T-helper 17 cell (primary cell): ENCODE measurements at places on chromosomes 7 and 10.

DNA sequence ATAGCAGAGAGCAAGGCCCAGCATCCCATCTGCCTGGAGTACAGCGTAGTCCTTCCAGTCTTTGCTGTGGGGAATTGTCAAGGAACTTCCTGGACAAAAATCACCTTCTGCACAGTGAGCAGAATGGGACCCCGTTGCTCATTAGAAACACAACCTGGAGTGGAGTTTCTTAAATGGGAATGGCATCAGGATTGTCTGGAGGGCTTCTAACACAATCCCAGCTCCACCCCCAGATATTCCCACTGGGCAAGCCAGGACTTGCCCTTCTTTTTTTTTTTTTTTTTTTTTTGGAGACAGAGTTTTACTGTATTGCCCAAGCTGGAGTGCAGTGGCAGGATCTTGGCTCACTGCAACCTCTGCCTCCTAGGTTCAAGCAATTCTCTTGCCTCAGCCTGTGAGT lies 356.4 kb downstream of the GALNT17 start:
- no peak for DNase-seq

- no peak for DNase-seq
Observed at GRCh38 chr7:46282155-46282554, 361.1 kb upstream of the IGFBP3 start.

DNA sequence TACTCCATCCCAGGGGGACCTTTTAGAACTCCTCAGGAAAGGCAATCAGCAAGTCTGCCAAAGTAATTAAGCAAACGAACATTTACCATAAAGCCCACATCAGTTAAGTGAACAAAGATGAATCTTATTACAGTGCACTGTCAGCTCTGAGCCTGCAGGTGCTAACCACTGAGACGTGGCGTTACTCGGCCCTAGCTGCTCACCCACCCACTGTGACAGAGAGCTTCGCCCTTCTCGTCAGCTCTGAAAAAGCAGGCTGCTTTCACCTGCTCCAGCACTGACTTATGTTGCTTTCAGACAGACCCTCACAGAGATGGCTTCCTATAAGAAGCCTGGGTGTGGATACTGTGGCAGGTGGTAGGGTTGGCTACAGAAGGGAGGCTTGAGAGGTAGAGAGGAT lies 57.7 kb upstream of the KCNIP2 start:
- no peak for DNase-seq

DNA sequence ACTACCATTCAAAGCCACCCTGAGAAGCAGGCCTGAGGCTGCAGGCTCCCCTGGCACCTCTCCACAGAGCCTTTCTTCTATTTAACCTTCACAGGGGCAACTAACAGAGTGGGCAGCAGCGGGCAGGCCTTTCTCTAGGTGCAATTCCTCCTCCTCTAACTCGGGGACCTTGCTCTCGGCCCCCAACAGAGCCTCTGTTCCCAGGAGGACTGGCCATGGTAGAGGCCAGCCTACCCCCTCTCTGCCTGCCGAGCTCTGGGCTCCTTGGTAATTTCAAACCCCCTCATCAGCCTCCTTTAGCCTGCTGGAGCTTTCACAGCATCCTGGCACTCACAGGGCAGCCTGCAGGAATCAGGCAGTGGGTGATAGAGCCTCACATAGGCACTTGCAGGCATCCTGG lies 920.8 kb upstream of the ZNF722 start:
- no peak for DNase-seq

GRCh38 chr10:69575164-69575722 lies 2.0 kb upstream of the NEUROG3 start:
- no peak for DNase-seq

DNA sequence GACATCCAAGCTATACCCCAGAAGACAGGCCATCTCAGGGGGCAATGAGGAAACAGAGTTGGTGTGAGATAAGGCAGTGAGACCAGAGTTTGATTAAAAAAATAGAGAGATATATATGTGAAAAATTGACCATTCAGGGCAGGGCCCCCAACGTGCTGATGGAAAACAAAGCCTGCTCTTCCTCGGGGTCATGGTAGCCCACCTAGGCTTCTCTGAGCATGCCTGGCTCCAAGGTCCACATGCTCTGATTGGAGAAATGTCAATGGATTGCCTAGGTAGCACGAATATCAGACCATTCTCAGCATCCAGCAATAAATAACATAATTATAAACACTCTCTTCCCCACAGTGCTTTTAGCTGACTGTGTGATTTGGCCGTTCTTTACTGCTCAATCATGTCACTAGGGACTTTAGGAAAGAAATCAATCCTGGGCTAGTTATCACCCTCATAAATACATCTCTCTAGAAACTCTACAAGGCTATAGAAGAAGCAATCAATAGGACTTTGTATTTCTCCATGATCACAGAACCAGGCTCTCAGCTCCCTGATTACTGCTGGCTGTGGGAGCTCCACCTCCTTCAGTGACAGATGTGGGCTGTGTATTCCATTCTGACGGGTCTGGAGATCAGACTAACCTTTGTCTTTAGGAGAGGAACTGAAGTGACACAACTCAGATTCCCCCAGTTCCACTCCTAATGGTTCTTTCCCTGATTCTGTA lies 766.4 kb downstream of the GRID1 start:
- DNase-seq: no peak

DNA sequence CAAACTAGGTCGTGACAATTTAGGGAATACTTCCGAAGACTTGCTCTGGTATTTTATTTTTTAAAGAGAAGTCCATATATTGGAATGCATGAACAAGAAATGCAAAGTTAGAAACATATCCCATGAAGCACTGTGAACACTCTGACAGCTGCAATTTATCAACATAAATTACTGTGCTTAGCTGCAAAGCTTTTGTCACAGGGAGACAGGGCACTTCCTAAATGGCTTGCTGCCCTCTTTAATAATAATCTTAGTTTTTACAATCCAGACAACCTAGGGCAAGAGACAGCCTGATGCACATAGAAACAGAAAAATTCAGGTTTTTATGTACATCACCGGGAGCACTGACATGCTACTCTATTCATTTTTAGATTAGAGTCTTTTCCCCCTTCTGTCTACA lies 78.3 kb upstream of the NOBOX start:
- DNase-seq: no peak

DNA sequence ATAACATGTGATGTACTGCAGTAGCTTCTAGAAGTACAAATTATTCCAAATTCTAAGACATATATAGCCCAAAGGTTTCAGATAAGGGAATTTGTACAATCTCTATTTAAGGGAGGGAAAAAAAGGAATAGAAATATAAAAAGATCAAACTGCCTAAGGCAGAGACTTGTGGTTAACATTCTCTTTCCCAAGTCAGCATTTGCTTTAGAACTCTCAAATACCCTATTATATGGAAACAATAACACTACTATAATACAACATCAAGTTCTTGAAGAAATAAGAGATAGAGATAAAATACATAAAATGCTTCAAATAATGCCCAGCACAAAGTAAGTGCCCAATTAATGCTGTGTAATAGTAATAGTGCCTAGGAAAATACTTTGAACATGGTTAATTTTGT lies 123.1 kb downstream of the CRPPA start:
- DNase-seq: no peak

- no peak for DNase-seq
Observed at GRCh38 chr10:121900443-121901174, 27.2 kb downstream of the ATE1 start.

GRCh38 chr7:54563329-54563916 lies 21.2 kb downstream of the VSTM2A start:
- DNase-seq: no peak

DNA sequence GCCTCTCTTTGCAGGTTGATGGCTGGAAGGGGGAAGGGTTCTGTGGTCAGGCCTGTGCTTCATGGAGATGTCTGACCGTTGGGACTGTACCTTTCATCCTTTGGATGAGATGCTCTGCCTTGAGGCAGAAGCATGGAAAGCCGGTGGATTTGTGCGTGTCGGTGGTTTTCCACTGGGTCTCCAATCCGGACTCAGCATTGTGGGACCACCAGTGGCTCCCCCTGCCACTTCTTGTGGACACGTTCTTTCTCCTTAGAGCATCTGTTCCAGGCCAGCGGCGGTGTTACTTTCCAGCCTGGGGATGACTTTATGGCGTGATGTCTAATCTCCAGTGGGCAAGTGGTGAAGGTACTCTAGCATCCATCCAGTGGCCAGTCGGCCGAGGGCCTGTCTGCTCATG lies 178.4 kb downstream of the MGMT start:
- DNase-seq: no peak

- no peak for DNase-seq
Observed at GRCh38 chr10:77533146-77533886, 104.3 kb downstream of the KCNMA1 start.
